ENCODE measurements at places on chromosomes 7 and 10.

GRCh38 chr10:3427347-3427746, 254.8 kb upstream of the PITRM1 start:
- DNase-seq = peak; percentile 76

GRCh38 chr10:63145782-63146181, 12.7 kb downstream of the NRBF2 start:
- peak; percentile 32 for DNase-seq

- no peak for DNase-seq
Measured at GRCh38 chr10:56880606-56881005, 519.5 kb upstream of the ZWINT start.

DNA sequence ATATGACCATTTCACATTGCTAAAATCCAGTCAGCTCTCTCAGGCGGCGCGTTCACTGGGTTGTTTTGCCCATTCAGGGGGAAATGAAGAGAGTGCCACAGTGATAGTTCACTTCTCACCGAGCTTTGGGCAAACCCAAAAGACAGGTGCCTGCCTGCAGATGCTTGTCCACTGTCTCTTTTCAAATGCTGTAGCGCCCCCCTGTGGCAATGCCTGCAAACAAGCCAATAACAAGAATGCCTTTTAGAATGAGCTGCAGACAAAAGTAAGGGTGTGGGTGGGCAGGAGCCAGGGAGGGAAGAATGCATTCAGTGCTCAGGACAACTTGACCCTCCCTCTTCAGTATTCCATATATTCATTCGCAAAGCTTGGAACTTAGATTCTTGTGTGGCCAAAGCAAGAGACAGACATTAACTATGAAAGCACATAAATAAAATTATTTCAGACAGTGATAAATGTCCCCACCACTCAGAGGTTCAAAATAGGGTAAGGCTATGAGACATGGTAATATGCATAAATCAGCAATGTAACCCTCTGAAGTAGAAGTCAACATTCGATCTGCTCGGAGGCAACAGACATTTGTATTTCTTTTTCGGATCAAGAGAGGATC, 86.9 kb downstream of the JAZF1 start:
- peak; percentile 83 for DNase-seq

GRCh38 chr10:80196950-80197315, 8.4 kb downstream of the ANXA11 start:
- no peak for DNase-seq

GRCh38 chr10:79387974-79388850, 40.9 kb downstream of the PPIF start:
- DNase-seq = no peak

GRCh38 chr10:31134311-31134952, 102.8 kb upstream of the ZNF438 start:
- peak; percentile 57 for DNase-seq
